ENCODE measurements at places on chromosomes 6 and 20.
A peak's percentile ranks its signal among the peaks of the same experiment; 100 is the strongest.

DNA sequence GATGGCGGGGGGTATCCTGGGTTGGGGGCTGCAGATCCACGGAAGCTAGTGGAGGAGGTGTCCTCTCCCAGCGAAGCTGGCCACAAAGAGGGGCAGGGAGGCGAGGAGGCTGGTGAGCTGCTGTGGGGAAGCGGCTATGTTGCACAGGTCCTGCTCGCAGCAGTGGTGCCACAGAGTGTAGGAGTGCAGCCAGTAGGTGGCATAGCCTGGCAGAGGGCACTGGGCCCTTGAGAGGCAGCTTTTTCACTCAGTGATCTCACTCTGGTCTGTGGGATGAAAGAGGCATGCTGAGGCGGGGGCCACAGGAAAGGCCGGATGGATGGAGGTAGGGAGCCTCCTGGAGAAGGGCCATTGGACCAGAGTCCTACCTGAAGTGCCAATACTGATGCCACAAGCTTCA, 2.9 kb upstream of the LY6G6D start:
- no peaks in the 10 kb centered on the region for H3K36me3 ChIP-seq
- H3K4me3 ChIP-seq: no peak overlapping the region
- H3K4me1 ChIP-seq: peaks cover 12% of the 10 kb centered on the region
- no peak overlapping the region for H3K27ac ChIP-seq
- DNase-seq: no peak
- no peaks in the 10 kb centered on the region for H3K27me3 ChIP-seq

- no peak overlapping the region for H3K27ac ChIP-seq
- H3K4me3 ChIP-seq: no peak overlapping the region
- H3K4me1 ChIP-seq: no peaks in the 10 kb centered on the region
- no peaks in the 10 kb centered on the region for H3K36me3 ChIP-seq
- H3K27me3 ChIP-seq: peaks cover 9% of the 10 kb centered on the region
Measured at GRCh38 chr20:51249215-51249614, 226.3 kb upstream of the KCNG1 start.

DNA sequence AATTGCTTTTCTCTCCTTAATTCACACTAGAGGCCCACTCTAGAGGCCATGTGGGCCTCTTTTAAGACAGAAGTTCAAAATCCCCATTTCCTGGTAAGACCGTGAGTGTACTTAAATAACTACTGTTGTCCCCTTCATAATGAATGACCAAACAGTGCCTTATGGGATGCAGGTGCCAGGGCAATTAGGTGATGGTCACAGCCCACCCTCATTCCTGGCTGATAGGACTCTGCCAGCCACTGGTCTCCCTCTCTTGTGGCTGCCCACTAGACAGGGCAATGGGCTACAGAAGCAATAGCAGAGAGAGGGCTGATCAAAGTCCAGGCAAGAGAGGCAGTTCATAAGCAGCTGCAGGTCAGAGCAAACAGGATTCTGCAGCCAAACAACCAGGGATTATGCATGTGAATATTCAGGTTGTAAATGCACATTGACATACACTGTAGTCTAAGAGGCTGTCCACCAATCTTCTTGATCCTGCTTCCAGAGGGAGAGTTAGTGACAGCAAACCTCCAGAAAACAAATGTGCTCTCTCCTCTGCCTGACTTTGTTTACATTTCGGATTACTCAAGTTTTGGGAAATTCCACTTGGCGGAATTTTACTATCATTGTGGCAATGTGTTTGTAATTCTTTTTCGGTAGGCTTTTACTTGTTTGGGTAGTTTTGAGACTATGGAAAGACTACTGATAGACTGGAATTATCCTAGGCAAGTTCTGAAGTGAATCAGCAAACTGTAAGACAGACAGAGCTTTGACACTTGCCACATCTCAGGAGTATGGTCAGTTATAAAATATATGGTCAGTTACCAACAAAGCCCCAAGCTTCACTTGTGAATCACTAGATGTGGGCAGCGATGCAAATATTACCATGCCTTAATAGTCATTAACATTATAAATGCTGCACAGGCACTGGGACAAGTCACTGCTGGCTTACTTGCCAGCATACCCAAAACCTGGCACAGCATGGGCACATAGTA, 12.8 kb downstream of the PTPRK start:
- H3K4me3 ChIP-seq: no peak overlapping the region
- H3K27ac ChIP-seq: no peak overlapping the region
- H3K27me3 ChIP-seq: no peaks in the 10 kb centered on the region
- no peaks in the 10 kb centered on the region for H3K36me3 ChIP-seq

DNA sequence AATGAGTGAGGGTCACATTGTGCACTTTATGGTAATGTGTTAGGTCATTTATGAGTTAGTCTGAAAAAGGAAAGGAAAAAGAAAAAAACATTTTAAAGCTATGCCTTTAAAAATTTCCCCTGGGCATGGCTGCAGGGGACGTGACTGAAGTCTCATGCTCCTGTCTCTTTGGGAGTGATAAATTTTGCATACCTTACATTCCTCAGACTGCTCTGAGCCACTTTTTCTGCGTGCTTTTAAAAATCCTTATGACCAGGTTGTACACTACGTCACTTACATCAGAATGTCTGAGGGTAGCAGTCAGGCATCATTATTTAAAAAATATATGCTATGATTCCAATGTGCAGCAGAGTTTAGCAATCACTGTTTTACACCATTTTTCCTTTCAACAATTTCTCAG, 121.2 kb downstream of the RFPL4B start:
- peaks cover 4% of the 10 kb centered on the region for H3K27me3 ChIP-seq
- H3K4me3 ChIP-seq: no peak overlapping the region
- no peaks in the 10 kb centered on the region for H3K36me3 ChIP-seq
- no peak overlapping the region for H3K27ac ChIP-seq
- no peaks in the 10 kb centered on the region for H3K4me1 ChIP-seq
- DNase-seq: no peak

GRCh38 chr6:10256113-10256690, 158.7 kb downstream of the TFAP2A start:
- H3K36me3 ChIP-seq: no peaks in the 10 kb centered on the region
- H3K4me1 ChIP-seq: no peaks in the 10 kb centered on the region
- H3K27me3 ChIP-seq: peaks cover 1% of the 10 kb centered on the region
- DNase-seq: no peak

DNA sequence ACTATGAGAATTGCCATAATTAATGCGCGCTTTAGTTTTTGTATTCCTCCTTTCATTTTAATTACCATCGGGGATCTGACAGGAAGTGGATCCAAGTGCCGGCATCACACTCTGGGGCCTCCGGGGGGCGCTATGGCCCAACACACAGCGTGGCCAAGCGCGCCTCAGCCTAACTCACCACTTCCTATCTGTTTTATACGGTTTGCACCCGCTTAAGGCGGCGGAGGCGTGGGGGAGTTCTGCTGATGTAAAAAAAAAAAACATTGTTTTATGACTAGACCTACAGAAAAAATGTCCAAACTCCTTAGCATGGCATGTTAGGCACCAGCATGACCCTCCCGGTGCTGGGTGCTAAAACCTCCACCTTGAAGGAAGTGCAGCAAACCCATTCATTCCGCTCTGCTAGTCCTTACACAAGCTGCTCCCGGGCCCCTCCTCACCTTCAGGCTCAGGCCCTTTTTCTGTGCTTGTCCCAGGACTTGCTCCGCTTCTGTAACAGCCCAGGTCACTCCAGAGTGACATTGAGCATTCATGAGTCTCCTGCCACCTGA, 4.5 kb upstream of the EBF4 start:
- H3K27ac ChIP-seq: no peak overlapping the region
- peaks cover 18% of the 10 kb centered on the region for H3K27me3 ChIP-seq
- DNase-seq: no peak

GRCh38 chr6:98695091-98695801, 139.1 kb upstream of the POU3F2 start:
- no peak overlapping the region for H3K4me3 ChIP-seq
- no peaks in the 10 kb centered on the region for H3K4me1 ChIP-seq
- H3K36me3 ChIP-seq: no peaks in the 10 kb centered on the region
- H3K27me3 ChIP-seq: no peaks in the 10 kb centered on the region

GRCh38 chr6:37230104-37230503, 27.5 kb upstream of the TBC1D22B start:
- H3K36me3 ChIP-seq: no peaks in the 10 kb centered on the region
- H3K4me3 ChIP-seq: no peak overlapping the region
- peaks cover 3% of the 10 kb centered on the region for H3K27me3 ChIP-seq
- H3K27ac ChIP-seq: no peak overlapping the region

DNA sequence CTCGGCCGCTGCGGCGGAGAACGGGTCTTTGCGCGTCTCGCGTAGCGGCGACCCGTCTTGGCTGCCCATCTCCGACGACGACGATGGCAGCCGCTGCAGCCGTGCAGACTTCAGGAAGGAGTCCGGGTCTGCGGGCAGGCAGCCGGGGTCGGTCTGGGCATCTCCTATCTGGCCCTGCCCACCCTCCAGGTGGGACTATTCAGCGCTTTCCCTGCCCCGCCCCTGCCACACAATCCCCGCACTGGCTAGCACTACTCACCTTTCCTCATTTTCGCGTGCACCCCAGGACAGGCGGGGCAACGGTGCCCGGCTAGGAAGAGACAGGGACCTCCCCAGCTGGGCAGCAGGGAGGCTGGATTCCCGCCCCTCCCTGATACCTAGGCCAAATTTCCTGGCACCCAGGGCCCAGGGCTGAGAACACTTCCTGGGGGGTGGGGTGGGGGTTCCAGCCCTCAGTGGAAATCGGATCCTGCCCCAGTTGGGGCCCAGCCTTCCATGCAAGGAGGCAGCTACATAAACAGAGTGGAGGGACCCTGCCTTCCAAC, 9.2 kb downstream of the GGT7 start:
- no peak overlapping the region for H3K27ac ChIP-seq
- no peaks in the 10 kb centered on the region for H3K4me1 ChIP-seq

- no peak overlapping the region for H3K4me3 ChIP-seq
- peaks cover 3% of the 10 kb centered on the region for H3K4me1 ChIP-seq
- H3K27me3 ChIP-seq: peaks cover 12% of the 10 kb centered on the region
- H3K27ac ChIP-seq: no peak overlapping the region
- no peaks in the 10 kb centered on the region for H3K36me3 ChIP-seq
Measured at GRCh38 chr6:112259337-112259675, 4.9 kb upstream of the LAMA4 start.

DNA sequence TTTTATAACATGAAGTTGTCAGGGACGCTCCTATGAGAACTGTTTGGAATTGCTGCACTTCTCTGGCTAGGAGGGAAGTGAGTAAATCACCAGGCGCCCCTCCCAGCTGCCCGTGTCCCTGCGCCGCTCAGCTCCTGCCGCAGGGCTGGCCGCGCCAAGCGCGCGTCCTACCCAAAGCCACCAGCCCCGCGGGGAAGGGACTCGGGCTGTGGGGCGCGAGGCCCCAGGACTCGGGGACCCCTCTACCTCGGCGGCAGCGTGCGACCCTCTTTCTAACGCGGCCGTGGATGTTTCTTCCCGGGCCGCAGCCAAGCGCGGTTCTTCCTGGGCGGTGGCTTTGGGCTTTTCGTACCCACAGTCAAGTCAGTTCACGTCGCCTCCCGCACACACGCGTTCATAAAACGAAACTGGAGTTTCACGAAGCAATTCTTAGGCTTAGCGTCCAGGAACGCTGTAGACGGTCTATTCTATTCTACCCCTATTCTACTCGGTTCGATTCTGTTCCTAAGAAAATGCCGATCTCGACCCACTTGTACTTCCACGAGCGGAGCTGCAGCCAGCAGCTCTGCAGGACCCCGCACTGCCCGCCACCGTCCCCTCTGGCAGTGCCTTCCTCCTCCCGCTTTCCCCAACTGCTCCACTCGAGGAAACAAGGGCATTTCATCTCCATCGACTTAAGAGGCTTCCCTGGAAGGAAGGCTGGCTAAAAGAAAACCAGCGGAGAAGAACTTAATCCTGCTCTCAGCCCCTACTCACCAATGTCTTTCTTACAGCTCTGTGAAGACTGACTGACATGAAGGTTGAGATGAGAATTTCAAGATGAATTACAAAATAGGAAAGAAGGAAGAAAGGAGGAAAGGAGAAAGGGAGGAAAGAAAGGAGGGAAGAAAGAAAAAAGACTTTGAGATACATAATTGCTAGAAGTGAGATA, 15.4 kb downstream of the FOXC1 start:
- peak overlapping the region; percentile 1 for H3K27ac ChIP-seq
- H3K4me1 ChIP-seq: peaks cover 7% of the 10 kb centered on the region
- H3K27me3 ChIP-seq: peaks cover 32% of the 10 kb centered on the region
- H3K36me3 ChIP-seq: peaks cover 8% of the 10 kb centered on the region
- no peak for DNase-seq
- peak overlapping the region; percentile 81 for H3K4me3 ChIP-seq

GRCh38 chr6:84242265-84242664, 14.8 kb upstream of the CEP162 start:
- no peak for DNase-seq
- no peak overlapping the region for H3K4me3 ChIP-seq
- peaks cover 4% of the 10 kb centered on the region for H3K27me3 ChIP-seq
- no peak overlapping the region for H3K27ac ChIP-seq

GRCh38 chr6:26543953-26544352, 5.8 kb downstream of the HMGN4 start:
- no peak for DNase-seq
- H3K4me1 ChIP-seq: peaks cover 27% of the 10 kb centered on the region
- H3K36me3 ChIP-seq: peaks cover 5% of the 10 kb centered on the region
- H3K27me3 ChIP-seq: no peaks in the 10 kb centered on the region
- no peak overlapping the region for H3K27ac ChIP-seq

GRCh38 chr20:5627463-5628050, 122.6 kb upstream of the SHLD1 start:
- H3K36me3 ChIP-seq: no peaks in the 10 kb centered on the region
- DNase-seq: no peak
- no peaks in the 10 kb centered on the region for H3K27me3 ChIP-seq
- H3K27ac ChIP-seq: no peak overlapping the region
- peaks cover 3% of the 10 kb centered on the region for H3K4me1 ChIP-seq
